Muscle of leg (tissue), 16 donors: ENCODE measurements at places on chromosomes 7 and 10. TPM values are rescaled to one million over a fixed set of nuclear protein-coding genes. Genes with fewer than 3 reads are reported as not detected.
A peak's percentile ranks its signal among the peaks of the same experiment; 100 is the strongest.

- no peak for DNase-seq
Observed at GRCh38 chr10:43959364-43960134, 310.9 kb upstream of the ZNF32 start.

GRCh38 chr7:20320786-20321185, 9.9 kb upstream of the ITGB8 start:
- no peak for DNase-seq

GRCh38 chr7:157848508-157849340, 511.9 kb downstream of the DNAJB6 start:
- no peak for DNase-seq

NUDT13 gene
- polyA plus RNA-seq, result 2.3 TPM

DNA sequence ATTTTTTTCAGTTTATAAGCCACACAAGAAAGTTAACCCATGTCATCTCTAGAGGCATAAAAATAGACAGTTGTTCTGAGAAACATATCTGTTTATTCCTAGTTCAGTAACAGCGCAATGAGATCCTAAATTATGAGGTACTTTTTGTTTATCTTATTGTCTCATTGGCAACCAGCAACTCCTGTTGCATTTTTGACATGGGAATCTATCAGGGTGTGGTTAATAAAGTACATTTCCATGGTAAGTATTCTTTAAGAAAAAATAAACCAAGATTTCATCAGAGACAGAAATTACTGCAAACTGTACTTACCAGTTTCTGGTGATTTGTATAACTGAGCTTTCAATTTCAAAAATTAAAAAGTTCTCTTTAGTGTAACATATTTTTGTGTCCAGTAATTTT, 9.0 kb downstream of the FAS start:
- peak; percentile 55 for DNase-seq

GRCh38 chr10:21715531-21716195, 181.6 kb downstream of the MLLT10 start:
- no peak for DNase-seq

ZNF425 gene
- 4.5 TPM for polyA plus RNA-seq

GRCh38 chr10:132835848-132836233, 49.9 kb upstream of the NKX6-2 start:
- DNase-seq, result no peak

SPACDR gene
- polyA plus RNA-seq, result 1.4 TPM

GRCh38 chr10:15168291-15168785, at the start of gene NMT2:
Gene NMT2, minus strand, starts transcription at chr10:15168693. Its CDS starts 81 bp downstream, at chr10:15168612.
- DNase-seq, result peak; percentile 94

HABP2 gene
- polyA plus RNA-seq, result not detected

DNA sequence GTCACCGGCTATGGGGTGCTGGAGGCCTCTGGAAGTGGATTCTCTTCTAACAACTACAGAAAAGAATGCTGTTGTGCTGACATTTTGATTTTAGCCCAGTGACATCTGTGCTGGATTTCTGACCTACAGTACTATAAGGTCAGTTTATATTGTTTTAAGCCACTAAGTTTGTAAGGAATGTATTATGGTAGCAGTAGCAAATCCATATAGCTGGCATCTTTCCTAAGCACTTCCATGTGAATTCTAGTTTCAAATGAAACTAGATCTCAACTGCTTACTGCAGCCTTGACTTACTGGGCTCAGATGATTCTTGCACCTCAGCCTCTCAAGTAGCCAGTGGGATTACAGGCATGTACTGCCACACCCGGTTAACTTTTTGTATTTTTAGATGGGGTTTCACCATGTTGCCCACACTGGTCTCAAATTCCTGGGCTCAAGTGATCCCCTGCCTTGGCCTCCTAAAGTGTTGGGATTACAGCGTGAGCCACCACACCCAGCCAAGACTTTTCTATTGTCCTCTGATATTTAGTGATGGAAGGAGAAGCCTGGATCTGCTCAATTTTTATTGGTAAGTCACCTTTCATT, 414.0 kb downstream of the PHTF2 start:
- no peak for DNase-seq

NRCAM gene
- polyA plus RNA-seq, result 19.9 TPM

SPDYE6 gene
- polyA plus RNA-seq, result 2.2 TPM

MKI67 gene
- 42.5 TPM for polyA plus RNA-seq

DNA sequence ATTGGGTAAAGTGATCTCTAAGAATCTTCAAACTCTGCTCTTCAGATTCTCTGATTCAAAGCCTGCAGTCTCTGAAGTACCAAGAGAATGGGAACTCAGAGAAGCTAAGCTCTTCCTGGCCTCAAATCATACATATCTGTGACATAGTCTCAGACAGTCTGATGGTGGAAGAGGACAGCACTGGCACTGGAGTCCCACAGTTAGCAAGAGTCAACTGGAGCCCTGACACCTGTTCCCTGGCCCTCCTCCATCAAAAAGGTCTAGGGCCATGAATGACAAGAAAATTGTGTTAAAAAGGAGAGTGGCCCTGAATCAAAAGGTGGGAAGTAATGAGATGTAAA, 37.7 kb downstream of the PRSS2 start:
- no peak for DNase-seq

- no peak for DNase-seq
Observed at GRCh38 chr10:120818301-120818700, 32.9 kb upstream of the WDR11 start.

DNA sequence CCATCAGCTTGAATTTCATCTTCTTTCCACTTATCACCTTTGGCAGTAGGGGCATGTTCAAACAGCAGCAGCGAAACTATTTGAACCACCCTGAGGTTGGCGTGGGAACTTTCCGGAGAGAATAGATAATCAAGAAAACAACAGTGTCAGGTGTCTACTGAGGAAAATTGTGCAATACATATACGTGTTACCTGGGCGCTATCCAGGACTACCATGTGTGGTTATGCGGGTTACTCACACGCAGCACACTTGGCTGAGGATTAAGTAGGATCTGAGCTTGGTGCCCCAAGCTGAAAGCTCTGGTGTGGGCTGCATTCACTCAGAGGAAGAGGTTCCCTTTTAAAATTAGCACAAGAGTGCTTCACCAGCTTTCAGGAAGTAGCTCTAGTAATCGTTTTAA, 8.8 kb upstream of the ABI1 start:
- peak; percentile 12 for DNase-seq

DNA sequence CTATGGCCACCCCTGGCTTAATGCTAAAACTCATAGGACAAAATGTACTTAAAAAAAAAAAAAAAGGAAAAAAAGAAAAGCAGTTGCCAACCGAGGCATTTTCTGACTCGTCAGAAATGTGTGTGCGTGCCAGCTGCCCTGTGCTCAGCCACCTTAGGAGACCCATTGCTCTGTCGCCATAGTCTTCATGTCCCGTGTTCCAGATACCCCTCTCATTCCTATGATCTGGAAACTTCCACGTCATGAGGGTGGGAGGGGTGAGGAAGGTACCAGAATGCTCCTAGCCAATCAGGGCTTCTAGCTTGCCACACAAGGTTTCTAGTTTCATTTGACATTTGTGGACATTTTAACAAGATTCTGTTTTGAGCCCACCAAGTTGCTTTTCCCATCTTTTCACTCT, 212.9 kb downstream of the TCF7L2 start:
- no peak for DNase-seq

GRCh38 chr10:31353574-31353973, 34.6 kb downstream of the ZEB1 start:
- DNase-seq, result no peak

IFIT2 gene
- 9.0 TPM for polyA plus RNA-seq

DNA sequence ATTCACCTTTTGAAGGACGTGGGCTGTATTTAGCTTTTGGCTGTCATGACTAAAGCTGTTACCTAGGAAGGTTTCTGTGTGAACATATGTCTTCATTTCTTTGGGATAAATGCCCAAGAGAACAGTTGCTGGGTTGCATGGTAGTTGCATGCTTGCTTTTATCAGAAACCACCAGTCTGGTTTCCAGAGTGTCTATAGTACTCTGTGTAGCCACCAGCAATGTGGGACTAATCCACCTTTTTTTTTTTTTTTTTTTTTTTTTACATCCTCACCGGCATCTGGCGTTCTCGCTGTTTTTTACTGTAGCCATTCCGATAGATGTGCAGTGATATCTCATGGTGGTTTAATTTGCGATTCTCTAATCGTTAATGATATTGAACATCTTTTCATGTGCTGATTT, 297.8 kb downstream of the SDK1 start:
- peak; percentile 4 for DNase-seq

MYH16 gene
- 0.12 TPM for polyA plus RNA-seq

GRCh38 chr7:142420554-142421362, 162.9 kb upstream of the PRSS58 start:
- DNase-seq, result no peak
